Bladder microvascular endothelial cell (primary cell): ENCODE measurements at places on chromosomes 1 and 21. TPM values are rescaled to one million over a fixed set of nuclear protein-coding genes. Genes with fewer than 3 reads are reported as not detected.

TNFAIP8L2 gene
- total RNA-seq: 0.16 TPM in 1 of 2 replicates, not detected in the other

REN gene
- total RNA-seq: under 0.01 and 0.19 TPM in 2 replicates

HPDL gene
- total RNA-seq: 1.4 and 1.5 TPM in 2 replicates

UBL4B gene
- not detected in 2 replicates for total RNA-seq

OR6K3 gene
- not detected in 2 replicates for total RNA-seq

MYCL gene
- 0.16 and 0.44 TPM in 2 replicates for total RNA-seq

ICOSLG gene
- 0.97 and 14.0 TPM in 2 replicates for total RNA-seq

DCLRE1B gene
- 2.1 and 3.2 TPM in 2 replicates for total RNA-seq

TBX19 gene
- total RNA-seq: 0.16 and 0.94 TPM in 2 replicates

RTCA gene
- 33.8 and 39.9 TPM in 2 replicates for total RNA-seq

DCDC2B gene
- not detected in 2 replicates for total RNA-seq

PATJ gene
- total RNA-seq: 1.6 and 8.0 TPM in 2 replicates

SPATA46 gene
- not detected in 2 replicates for total RNA-seq

SPAG17 gene
- 0.06 TPM in 1 of 2 replicates, not detected in the other for total RNA-seq

TMEM200B gene
- 0.19 and 0.49 TPM in 2 replicates for total RNA-seq

C1orf116 gene
- total RNA-seq: under 0.01 TPM in 1 of 2 replicates, not detected in the other

ADAMTS5 gene
- total RNA-seq: under 0.01 and 0.06 TPM in 2 replicates

ADORA1 gene
- not detected in 2 replicates for total RNA-seq

CXADR gene
- 1.3 and 76.5 TPM in 2 replicates for total RNA-seq

PLA2G4A gene
- total RNA-seq: 1.3 and 7.4 TPM in 2 replicates

AGBL4 gene
- 0.19 TPM in 1 of 2 replicates, not detected in the other for total RNA-seq
